ENCODE measurements at places on chromosomes 5 and 9.

GRCh38 chr5:164597293-164597900 lies 1092.0 kb downstream of the MAT2B start:
- peak; percentile 16 for DNase-seq

DNA sequence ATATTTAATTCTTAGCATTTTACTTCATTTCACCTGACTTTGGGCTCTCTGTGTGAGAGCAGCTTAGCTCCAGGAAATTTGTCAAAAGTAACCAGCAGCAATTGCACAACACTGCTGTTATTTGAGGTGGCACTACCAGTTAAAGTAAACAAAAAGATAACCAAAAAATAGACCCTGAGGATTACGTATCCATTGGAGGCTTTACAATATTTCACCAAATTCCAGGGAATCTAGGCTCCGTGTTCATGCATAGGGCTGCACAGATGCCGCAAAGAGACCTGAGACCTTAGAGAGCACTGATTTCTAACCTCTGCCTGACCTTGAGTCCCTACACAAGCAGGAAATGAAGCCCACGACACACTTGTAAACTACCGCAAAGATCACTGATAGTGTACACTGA lies 1392.7 kb upstream of the CDH6 start:
- DNase-seq, result no peak

DNA sequence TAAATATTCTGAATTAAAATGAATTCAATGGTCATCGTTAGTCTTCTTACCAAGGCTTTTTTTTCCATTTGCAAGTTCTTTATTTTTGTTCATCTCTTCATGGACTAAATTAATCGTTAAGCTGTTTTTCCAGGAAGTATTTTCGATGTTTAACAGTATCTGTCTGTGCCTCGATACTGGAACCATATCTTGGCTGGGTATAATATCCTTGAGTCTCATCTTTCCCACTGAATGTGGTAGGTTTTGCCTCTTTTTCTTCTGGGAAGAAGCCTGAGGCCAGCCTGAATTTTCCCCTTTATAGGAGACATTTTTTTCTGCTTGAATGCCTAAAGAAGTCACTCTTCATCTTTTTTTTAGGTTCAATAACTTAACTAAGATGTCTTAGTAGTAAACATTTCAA lies 4.0 kb upstream of the SEPTIN8 start:
- no peak for DNase-seq

GRCh38 chr5:176570044-176570443 lies 20.9 kb downstream of the CDHR2 start:
- no peak for DNase-seq

DNA sequence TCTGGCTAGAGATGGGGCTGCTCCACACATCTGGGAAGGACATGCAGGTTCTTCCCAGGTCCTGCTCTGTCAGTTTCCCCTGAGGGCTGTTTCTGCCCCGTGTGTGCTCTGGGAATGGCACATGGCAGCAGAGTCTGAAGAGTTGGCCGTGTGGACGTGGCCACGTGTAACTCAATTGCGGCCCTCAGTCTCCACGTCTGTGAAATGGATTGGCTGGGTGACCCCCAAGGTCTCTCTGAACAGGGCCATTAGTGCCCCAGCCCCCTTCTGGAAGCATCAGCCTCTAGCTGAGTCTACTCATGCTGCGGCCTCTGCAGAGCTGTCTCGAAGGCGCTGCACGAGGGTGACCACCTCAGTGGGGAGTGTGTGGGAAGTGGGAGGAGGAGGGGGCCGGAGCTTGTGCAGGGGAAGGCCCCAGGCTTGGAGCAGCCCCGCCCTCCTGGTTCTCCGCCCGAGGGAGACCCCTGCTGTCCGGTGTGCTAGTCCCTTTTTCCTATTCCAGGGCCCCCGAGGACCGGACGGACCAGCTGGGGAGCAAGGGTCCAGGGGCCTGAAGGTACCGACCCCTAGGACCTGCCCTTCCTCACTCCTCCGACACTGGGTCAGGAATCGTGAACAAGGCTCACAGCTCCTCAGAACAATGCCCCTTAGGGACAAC lies 58.9 kb upstream of the ORM1 start:
- peak; percentile 9 for DNase-seq
